T-helper 2 cell treated with Interferon-gamma antibody and Interleukin-4, amounts not matched to agents 100 ng/mL and 5 ng/mL, for 36 hours (primary cell): ENCODE measurements at places on chromosomes 16 and 17. TPM values are rescaled to one million over a fixed set of nuclear protein-coding genes. Genes with fewer than 3 reads are reported as not detected.

Gene EZH1
- 42.0 and 43.7 TPM in 2 replicates for total RNA-seq

Gene MYH8
- not detected in 2 replicates for total RNA-seq

Gene PMFBP1
- 1.1 and 2.5 TPM in 2 replicates for total RNA-seq

Gene TNK1
- 1.2 and 1.4 TPM in 2 replicates for total RNA-seq

Gene KCNH6
- not detected in 2 replicates for total RNA-seq

Gene SLC16A6
- 5.3 and 5.7 TPM in 2 replicates for total RNA-seq

Gene EXOC3L1
- total RNA-seq, result 0.09 TPM in 1 of 2 replicates, not detected in the other

Gene KRTAP4-7
- not detected in 2 replicates for total RNA-seq

Gene MIEF2
- 5.5 and 6.2 TPM in 2 replicates for total RNA-seq

Gene CSH2
- not detected in 2 replicates for total RNA-seq
